Astrocyte of the hippocampus (primary cell): ENCODE measurements at places on chromosomes 12 and 14.

DNA sequence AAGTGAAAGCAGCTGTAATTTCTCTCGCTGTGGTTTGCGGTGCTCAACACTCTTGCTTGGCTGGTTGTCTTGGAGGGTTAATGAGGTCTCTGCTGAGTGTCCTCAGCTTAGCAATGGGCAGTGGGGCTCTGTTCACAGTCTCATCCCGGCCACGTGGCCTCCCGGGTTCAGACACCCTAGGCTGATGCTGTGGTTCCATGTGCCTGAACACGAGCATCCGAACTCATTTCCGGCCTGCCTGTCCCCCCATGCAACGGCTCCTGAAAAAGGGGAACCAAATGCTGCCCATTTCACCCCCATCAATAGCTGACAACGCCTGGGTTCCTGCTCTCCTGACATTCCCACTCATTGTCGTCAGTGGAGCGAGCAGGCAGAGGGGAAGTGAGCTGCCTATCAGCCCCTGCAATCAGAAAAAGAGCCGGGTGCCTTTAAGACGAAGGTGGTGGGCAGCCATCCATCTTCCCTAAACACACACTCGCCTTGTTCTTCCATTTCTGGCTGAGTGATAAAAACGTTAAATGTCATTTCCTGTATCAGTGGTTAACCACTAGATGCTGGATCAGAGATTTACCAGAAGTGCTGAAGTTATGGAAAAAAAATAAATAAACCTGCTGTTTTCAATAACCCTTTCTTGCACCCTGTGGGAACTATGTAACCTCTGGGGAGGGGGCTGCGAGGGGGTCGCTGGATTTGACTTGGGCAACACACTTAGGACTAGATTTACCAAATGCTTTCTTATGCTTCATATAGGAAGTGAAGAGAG is 60.3 kb upstream of the BCL2L14 start:
- peak; percentile 80 for DNase-seq

- DNase-seq, result no peak
Observed at GRCh38 chr14:100339766-100340422, 16.8 kb downstream of the SLC25A47 start.

DNA sequence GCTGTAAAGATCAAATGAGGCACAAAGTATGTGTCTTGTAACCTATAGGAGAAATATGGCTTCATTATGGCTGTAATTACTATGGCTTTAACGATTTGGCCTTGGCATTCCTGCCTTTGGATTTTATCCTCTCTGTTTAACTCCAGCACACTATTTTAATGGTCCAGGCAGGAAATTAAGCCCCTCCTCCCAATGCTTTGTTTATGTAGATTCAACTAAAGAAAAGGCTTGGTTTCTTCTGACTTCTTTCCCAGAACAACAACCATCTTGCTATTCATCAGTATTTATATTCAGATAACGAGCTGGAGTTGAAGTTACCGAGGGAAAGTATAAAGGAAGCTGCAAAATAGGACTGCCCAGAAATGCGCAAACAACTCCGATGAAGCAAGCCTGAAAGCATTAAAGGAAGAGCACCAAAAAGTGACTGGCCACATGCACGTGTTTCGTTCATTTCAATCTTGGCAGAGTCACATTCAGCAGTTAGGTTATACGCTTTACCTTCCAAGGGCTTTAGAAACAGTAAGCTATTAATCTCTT is 104.6 kb downstream of the NELL2 start:
- peak; percentile 22 for DNase-seq

DNA sequence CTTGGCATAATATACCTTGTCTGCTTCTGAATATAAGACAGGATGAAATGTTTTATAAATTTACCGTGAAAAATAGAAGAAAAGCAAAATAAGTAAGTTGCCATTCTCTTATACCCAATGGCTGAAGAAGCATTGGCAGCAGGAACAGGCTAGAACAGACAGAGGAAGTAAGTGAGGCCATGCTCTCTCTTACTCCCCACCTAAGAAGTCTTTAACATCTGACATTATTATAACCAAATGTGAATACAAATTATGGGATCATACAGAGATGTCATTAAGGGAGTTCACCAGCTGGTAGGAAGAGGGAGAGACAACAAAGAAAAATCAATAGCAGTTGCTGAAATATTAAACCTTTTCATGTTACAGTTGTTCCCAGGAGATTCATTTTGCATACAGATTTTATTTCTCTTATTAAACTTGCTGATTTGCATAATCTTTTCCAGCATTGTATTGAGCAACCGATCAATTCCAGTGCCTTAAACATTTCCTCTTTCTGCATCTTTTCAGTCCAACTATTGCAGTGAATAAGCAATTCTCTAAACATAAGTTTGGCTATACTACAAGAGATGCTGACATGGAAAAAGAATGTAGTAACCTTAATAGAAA is 270.6 kb downstream of the SLC6A15 start:
- no peak for DNase-seq

DNA sequence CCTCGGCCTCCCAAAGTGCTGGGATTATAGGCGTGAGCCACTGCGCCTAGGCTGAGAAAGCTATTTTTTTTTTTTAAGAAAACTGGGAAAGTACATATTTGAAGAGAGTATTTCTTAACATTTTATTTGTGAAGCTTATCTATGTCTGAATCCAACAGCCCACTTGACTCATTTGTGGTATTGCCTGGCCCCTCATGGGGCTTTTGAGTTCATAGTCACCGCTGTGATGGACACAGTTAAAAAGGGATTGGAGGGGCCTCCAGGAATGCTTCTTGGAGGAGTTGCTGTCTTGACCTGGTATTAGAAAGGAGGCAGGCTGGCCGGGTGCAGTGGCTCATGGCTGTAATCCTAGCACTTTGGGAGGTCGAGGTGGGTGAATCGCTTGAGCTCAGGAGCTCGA is 26.5 kb downstream of the BCL7A start:
- DNase-seq, result peak; percentile 66

- DNase-seq, result no peak
Observed at GRCh38 chr12:107650977-107651376, 34.6 kb upstream of the PWP1 start.

DNA sequence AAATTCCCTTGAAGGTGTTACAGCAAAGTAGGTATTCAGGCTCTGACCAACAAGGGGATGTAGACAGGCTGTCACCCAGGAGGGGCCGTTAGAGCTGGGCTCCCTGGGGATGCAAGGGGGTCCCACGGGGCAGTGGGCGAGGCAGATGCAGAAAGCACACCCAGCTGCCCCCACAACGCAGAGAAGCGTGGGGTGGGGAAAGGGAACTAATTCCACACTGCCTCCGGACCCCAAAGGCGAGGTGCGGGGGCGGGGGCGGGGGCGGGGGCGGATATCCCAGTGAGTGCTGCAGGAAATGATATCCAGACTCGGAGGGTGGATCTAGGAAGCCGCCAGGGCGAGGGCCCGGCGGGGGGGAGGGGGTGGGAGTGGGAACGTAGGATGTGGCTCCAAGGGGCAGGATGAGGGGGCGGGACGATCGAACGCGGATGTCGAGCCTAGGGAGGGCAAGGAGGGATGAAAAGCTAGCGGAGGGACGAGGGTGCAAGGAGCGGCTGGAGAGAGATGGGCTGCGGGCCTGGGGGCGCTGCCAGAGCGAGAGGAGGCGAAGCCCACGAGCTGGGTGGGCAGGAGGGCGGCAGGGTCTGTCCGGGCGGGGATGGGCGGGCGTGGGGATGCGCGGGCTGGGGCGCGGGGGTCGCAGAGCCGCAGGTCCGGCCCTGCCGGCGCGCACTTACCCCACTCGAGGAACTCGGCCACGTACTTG is 874 bp downstream of the CDC42BPB start:
- peak; percentile 72 for DNase-seq

GRCh38 chr14:35068238-35069012 is 22.4 kb downstream of the FAM177A1 start:
- no peak for DNase-seq

DNA sequence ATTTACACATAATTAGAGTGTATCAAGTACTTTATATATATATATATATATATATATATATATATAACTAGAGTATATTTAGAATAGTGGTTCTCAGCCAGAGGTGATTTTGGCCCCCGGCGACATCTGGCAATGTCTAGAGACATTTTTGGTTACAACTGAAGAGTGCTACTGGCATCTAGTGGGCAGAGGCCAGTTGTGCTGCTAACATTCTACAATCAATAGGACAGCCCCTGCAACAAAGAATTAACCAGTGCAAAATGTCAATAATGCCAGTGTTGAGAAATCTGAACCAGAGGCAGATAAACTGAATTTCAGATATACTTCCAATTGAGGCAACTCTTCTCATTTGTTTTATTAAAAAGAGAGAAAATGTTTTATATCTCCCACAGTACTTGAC is 8.9 kb downstream of the GTF2A1 start:
- DNase-seq, result peak; percentile 50

DNA sequence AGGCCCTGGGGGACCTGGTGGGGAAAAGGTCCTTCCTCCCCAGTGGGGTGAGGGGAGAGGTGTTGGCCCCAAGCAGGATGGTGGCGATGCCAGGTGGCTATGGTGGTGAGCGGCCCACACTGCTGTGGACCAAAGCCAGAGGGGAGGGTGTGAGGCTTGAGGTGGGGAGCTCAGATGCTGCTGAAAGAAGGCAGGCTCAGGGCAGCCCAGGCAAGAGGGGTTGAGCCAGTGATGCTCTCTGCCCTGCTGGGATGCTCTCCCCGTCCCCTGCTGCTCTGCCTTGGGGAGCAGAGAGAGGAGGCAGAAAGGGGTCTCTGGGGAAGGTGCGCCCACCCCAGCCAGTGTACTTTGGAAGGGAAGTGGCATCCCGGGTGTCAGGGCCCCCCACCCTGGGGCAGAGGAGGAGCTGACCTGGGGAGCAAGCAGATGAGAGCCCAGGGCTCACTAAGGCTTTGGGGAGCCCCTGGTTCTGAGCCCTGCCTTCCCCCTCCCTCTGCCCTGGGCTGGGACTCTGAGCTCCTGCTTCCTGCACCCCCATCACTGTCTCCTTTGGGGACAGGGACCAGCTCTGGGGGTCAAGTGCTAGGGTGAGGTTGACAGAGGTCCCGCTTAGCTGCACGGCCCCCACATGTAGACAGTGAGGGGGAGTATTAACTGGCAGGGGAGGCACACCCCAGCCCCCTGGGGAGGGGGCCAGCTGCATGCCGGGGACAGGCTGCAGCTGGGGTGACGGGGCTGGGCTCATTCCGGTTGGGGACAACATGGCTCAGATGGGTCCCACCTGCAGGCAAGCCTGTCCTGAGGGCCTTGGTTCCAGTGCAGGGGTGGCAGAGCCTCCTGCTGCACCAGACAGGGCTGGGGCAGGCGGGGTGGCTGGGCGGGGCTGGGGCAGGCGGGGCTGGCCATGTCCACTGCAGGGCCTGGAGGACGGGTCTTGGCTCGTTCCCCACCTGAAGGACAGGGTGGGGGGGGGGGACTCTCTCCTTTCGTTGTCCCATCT is 124.4 kb downstream of the KIF26A start:
- no peak for DNase-seq

- no peak for DNase-seq
Observed at GRCh38 chr12:91250273-91250665, 67.7 kb upstream of the DCN start.

- no peak for DNase-seq
Observed at GRCh38 chr12:26822026-26822425, 11.0 kb downstream of the ITPR2 start.

DNA sequence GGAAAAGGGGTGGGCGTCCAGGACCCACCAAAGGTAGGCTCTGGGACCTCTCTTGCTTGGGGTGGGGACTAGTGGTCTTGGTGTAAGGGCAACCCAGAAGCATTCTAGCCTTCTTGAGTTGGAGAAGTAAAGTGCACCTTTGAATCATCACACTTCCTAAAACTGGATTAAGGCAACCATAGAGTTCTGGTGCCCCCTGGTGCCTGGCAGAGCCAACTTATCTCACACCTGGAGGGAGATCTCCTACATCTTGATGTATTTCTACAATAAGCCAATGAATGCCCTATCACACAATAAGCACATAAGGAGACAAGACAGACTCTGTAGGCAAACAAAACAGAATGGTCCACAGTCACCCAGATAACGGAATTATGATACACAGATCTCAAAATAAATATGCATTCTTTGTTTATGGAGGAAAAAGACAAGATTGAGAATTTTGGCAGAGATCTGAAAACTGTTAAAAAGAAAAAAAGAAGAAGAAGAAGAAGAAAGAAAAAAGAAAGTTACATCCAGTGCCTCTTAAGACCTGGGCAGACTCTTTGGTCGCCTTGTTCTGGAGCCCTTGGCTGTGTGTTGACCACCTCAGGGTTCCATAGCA is 95.9 kb upstream of the PPP2R5C start:
- DNase-seq, result peak; percentile 70

DNA sequence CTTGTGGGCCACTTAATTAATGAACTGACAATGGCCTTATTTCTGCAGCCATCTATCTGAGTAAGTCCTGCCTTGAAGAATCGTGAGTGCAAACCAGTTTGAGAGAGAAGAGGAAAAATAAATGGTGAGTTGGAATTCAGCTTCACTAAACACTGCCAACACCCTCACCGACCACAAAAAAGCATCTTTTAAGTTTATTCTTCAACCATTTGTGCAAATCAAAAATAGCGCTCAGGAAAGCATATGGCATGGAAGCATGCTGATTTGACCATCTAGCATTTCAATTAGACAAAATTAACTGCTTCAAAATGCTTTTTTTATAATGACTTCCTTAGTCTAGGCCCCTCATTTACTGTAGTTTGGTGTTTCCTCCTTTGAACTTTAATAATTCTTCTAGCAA is 294.0 kb downstream of the PPFIA2 start:
- peak; percentile 6 for DNase-seq

- peak; percentile 42 for DNase-seq
Observed at GRCh38 chr14:59698793-59699192, 122.2 kb upstream of the CCDC175 start.

DNA sequence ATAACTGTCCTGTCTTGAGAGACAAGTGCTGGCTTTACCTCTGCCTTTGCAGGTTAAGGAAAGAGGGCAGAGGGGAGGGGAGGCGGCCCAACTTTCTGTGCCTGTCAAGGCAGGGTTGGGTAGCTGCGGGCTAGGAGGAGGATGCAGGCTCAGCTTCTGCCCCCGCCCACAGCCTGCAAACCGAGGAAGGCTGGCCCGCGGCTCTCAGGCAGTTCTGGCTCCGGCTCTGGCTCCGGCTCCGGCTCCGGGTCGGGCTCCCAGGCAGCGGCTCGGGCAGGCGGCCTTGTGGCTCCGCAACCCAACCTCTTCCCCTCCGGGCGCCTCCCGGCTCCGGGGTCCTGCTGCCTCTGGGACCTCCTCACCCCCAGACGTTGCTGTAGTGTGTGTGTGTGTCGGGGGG is 92.9 kb downstream of the TMEM30B start:
- DNase-seq, result peak; percentile 32

DNA sequence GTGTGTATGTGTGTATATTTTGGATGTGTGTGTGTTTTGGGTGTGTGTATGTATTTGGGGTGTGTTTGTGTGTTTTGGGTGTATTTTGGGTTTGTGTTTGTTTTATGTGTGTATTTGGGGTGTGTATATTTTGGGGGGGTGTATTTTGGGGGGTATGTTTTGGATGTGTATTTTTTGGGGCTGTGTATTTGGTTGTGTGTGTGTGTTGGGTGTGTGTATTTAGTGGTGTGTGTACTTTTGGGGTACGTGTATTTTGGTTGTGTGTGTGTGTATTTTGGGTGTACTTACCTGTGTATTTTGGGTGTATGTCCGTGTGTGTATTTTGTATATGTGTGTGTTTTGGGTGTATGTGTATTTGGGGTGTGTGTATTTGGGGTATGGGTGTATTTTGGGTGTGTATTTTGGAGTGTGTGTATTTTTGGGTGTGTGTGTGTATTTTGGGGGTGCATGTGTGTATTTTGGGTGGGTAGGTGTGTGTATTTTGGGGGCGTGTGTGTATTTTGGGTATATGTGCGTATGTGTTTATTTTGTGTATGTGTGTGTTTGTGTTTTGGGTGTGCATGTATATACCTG is 16.7 kb upstream of the TCTN2 start:
- DNase-seq, result no peak

GRCh38 chr14:34335968-34336367 is 126.1 kb downstream of the SPTSSA start:
- no peak for DNase-seq
